ENCODE measurements at places on chromosomes 2 and 18.

DNA sequence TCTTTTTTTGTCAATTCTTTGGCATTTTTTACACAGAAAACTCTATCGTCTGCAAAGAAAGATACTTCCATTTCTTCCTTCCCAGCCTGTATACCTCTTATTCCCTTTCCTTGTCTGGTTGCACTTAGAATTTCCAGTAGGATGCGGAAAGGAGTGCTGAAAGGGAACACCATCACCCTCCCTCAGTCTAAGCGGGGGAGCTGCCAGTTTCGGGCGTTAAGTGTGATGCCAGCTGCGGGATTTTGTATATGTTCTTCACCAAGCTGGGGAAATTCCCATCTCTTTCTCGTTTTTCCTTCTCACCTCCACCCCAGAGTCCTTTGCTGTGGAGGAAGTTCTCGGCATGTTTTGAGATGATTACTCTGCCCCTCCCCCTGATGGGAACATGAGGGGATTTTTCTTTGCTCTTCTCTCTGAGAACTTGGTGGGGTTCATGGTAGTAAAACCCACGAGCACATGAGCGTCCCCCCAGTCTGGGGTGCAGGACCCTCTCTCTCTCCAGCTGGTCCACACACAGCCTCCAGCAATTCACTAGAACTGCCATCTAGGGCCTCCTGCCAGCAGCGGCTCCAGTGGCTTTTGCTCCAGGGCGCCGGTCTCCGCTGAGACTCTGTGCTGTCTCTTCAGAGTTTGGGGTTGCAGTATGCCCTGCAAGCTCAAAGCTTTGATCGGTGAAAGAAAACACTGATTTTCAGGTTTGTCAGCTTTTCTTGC is 15.5 kb downstream of the AQP12A start:
- DNase-seq: no peak

DNA sequence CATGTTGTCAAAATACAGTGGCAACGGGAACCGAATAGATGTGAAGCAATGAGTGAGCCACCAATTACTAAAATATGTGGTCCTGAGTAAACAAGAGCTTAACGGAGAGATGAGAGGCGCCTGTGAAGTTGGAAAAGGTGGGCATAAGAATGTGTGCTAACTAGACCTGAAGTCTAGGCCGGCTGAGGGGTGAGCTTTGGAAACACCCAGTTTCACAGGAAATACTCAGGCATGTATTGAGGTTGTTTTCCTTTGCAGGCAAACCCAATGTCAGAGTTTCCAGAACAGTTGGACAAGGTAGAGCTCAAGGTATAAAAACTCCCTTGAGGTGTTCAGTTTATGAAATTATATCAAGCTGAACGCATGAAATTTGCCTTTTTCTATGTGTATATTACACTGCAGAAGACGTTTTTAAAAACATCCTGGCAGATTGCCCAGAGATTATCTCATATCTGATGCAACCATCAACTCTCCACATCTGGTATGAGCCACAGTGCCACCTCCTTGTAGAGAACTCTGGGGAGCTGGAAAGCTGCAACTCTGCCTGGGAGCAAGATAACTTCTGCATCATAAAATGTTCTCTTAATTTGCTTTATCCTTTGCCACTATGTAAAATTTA is 3.9 kb upstream of the WDSUB1 start:
- peak; percentile 39 for DNase-seq

GRCh38 chr2:101802329-101802728 is 104.8 kb downstream of the MAP4K4 start:
- no peak for DNase-seq

DNA sequence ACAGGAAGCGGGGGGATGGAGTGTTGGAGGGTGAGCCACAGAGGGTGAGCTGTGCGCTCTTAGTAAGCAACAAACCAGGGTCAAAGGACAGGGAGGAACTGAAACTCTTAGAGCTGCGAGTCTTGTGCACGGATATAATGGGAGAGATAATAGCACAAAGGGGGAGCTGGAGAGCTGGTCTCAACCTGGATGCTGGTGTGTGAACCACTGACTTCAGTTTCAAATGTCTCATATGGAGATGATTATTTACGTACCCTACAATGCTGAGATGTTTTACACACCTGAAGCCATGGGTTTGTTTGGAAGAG is 35.9 kb downstream of the PTGR3 start:
- DNase-seq: no peak

DNA sequence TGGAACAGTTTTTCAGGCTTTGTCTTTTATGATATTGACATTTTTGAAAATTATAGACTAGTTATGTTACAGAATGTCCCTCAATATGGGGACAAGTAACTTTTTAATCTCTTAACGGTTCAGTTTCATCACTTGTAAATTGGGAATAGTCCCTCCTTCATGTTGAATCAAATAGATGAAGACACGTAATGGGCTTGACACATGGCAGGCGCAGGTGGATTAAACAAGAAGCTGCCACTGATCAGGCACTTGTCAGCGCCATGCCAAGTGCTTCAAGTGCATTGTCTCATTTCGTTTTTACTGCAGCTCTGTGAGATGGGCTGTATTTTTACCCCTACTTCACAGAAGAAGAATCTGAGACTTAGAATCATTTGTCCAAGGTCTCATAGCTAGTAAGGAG is 9.5 kb upstream of the SMAD4 start:
- no peak for DNase-seq

- DNase-seq: no peak
Observed at GRCh38 chr18:48992791-48993555, 42.2 kb upstream of the SMAD7 start.

DNA sequence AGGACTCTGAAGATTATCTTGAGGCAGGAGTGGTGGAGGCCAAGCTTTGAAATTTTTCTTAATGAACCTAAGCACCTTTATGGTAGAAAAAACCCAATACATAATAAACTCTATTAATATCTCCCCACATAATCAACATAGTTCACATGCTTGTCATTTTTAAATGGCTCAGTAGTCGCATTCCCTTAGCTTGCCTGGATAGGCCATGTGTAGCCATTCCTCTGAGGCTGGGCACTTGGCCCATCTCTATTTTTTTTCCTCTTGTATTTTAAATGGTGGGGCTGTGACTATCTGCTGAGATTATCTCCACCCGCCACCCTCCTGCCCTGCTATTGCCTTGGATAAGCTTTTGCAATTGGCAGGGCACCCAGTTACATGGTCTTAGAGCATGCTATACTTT is 143.1 kb downstream of the FHOD3 start:
- no peak for DNase-seq

DNA sequence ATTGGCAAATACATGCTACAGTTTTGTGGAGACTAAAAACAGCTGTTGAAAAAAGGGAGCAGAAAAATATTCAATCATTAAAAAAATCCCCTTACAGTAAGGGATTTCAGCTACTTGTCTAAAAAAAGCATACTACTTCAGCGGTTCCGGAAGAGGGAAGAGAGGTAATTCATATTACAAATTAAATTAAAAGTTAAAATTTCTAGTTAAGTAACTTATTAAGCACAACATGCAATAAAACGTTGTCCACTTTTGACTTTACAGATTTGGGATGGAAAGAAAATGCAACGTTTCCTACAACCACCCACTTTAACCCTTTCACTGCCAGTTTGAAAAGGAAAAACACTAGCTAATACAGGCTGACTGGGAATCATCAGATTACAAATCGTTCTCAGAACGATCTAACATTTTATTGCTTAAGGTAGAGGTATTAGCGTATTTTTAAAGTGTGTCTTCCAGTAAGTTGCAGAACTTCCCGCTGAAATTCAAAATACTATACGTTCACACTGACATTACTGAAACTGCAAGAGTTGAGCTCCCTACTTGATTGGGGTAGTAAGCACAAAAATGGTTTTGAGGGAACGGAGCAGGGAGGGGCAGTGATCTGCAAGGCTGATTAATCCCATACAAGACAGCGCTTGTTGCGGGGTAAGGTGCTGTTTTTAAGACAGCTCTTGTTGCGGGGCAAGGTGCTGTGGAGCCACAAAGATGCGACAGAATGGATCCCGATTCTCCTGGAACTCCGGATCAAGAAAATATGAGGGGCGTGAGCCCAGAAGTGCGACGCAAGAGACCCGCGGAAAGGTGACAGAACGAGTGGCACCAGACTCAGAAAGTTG is 743 bp downstream of the HADHA start:
- DNase-seq: peak; percentile 13

DNA sequence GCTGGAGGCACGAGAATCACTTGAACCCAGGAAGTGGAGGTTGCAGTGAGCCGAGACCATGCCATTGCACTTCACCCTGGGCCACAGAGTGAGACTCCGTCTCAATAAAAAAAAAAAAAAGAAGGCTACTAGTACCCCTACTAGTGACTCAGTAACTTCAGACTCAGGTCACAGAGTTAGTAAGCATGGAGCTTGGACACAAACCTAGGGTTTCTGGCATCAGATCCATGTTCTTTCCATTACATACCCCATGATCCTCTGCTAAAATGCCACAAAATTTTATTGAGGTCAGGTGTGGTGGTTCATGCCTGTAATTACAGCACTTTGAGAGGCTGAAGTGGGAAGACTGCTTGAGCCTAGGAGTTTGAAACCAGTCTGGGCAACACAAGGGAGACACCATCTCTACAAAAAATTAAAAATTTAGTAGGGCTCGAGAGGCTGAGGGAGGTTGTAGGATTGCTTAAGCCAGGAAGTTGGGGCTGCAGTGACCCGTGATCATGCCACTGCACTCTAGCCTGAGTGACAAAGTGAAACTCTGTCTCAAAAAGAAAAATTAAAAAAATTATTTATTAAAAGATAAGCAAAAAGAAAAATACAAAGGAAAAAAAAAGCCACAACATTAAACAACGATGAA is 45.1 kb downstream of the DHX57 start:
- no peak for DNase-seq

- no peak for DNase-seq
Observed at GRCh38 chr2:239752951-239753350, 272.2 kb downstream of the NDUFA10 start.

GRCh38 chr2:40396124-40396523 is 55.8 kb downstream of the SLC8A1 start:
- DNase-seq: no peak

- no peak for DNase-seq
Observed at GRCh38 chr18:78793313-78794070, 186.1 kb upstream of the SALL3 start.

- no peak for DNase-seq
Observed at GRCh38 chr2:15557887-15558311, 3.2 kb downstream of the NBAS start.

DNA sequence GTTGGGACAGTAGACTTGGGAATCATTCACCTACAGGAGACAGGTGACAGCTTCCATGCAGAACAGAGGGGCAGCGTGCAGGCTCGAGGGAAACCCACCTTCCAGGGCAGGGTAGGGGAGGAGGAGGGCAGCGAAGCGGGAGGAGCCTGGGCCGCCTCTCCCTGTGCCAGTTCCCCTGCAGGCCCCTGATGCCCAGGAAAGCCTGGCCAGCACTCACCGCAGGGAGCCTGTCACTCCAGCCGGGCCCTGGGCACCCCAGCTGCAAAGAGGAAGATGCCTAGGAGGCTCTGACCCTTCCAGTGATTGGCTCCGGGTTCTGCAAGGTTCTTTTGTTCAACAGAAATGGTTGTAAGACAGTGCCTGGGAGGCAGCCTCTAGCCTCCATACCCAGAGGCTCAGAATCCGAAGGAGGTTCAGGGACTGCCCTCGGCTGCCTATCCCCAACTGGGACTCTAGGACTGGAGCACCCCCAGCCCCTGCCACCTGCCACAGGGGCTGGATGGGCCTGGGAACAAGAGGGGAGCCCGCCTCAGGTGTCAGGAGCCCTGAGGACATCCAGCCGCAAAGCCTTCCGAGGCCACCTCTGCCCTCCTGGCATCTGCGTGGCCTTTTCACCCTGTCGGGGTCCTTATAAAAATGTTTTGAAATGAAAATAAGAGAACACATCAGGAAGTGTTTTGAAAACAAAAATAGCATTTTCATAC is 103.2 kb downstream of the PTGR3 start:
- DNase-seq: no peak

DNA sequence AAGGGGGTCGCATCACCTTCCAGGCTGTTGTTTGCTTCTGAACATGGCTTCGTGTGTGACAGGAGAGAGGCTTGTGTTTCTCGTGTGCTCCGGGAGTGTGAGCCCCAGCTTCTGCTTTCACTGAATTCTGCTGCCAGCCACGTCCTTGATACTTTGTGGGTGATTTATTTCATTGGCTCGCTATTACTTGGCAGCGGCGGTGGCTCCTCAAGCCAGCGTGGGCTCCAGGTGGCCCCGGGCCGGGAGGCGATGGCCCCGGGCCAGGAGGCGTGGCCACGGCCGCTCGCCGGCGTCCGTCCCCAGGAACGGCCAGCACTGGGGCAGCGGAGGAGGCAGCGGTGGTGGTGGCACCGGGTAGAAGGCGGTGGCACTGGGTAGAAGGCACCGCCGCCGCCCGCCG is 63.1 kb downstream of the NAPG start:
- DNase-seq: no peak

- DNase-seq: no peak
Observed at GRCh38 chr2:85717308-85718008, 23.3 kb downstream of the GNLY start.

DNA sequence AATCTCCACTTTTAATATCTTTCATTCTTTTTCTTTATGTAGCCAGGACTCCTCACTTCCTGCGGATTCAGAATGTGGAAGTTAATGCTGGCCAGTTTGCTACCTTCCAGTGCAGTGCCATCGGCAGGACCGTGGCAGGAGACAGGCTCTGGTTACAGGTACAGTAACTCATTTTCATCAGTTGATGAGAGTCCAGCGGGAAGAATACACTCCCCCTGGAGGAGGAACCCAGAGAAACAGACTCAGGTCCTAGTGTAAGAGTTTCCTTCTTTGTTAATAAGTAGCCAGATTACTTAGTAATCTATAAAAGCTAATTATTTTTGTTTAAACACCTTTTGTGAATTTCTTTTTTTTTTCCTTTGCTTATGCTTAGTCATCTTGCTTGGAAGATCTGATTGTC is 359.4 kb downstream of the PTPRM start:
- no peak for DNase-seq

GRCh38 chr2:239273280-239274234 is 127.3 kb downstream of the HDAC4 start:
- no peak for DNase-seq

DNA sequence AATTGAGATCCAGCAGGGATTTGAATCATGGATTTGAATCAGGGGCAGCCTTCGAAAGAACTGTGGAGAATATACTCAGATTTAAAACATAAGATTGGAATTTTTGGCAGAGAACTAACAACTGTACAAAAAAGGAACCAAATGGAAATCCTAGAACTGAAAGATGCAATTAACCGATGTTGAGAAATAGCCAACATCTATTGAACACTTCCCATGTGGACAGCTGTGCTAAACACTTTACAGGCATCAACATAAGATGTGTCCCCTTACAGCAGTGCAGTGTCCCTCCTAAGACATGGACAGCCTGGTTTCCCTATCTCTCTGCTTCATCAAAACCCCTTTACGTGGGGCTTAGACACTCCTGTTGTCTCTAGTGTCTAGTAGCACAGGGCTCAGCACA is 3.7 kb upstream of the IL1RN start:
- no peak for DNase-seq

GRCh38 chr18:33837191-33837590 is 259.2 kb downstream of the ASXL3 start:
- DNase-seq: no peak

- DNase-seq: no peak
Observed at GRCh38 chr2:231342061-231342711, 53.3 kb upstream of the B3GNT7 start.

- no peak for DNase-seq
Observed at GRCh38 chr2:96153291-96153713, 8.1 kb upstream of the DUSP2 start.

Data from GM06990 (cell line).